Fibroblast of villous mesenchyme (primary cell): ENCODE measurements at places on chromosomes 5 and 9. TPM values are rescaled to one million over a fixed set of nuclear protein-coding genes. Genes with fewer than 3 reads are reported as not detected.

DNA sequence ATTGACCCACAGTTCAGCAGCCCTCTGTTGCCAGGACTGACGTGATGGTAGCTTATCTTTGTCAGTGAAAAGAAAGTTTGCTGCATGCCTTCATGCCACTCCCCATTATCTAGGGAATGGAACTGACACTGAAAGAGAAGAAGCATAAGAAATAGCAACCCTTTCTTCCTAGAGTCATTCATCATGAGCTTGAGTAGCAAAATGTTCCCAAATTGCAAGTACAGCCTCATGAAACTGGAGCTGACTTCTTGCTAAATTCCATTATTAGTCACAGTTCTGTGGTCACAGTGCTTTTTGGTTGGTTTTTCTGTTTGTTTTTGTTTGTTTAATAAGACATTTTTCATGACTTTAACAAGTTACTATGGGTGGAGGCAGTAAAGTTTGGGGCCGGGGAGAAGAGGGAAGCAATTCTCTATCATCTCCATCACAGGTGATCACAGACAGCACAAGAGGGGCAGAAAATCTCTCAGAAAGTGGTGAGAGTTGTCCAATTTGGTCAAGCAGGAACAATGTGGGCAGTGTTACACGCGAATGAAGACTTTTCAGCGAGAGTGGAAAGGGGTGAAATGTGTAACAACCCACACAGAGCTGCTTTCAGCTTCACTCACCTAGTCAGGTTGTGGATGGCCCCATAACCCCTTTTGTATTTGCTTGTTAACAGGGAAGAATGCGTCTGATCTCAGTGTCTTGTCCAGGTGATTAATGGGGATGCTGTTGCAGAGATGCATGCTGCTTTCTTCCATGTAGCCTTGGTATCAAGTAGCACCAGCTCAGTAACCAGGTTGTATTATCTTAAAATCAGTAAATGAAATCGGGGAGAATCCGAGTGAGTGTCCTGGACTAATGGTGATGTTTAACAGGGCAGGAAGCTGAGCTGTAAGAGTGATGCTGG lies 440.4 kb downstream of the DMRT2 start:
- peak; percentile 0 for DNase-seq

DNA sequence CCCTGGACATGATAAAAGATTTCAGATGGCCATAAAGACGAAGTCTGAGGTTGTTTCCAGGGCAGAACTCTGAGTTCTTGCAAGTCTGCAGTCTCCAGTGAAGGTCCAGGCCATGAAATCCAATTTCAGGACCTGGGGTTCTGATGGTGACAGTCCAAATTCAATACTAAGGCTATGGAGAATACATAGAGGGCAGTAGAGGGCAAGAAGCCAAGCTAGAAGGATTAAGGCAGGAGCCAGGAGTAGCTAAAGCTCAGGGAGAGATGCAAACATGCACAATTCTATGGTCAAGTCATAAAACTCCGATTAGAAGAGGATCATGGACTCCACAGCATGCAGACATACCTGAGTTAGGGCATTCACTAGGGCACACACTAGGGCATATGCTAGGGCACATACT lies 11.4 kb downstream of the SLIT3 start:
- no peak for DNase-seq

- no peak for DNase-seq
Measured at GRCh38 chr9:85730916-85731630, 10.7 kb downstream of the AGTPBP1 start.

DNA sequence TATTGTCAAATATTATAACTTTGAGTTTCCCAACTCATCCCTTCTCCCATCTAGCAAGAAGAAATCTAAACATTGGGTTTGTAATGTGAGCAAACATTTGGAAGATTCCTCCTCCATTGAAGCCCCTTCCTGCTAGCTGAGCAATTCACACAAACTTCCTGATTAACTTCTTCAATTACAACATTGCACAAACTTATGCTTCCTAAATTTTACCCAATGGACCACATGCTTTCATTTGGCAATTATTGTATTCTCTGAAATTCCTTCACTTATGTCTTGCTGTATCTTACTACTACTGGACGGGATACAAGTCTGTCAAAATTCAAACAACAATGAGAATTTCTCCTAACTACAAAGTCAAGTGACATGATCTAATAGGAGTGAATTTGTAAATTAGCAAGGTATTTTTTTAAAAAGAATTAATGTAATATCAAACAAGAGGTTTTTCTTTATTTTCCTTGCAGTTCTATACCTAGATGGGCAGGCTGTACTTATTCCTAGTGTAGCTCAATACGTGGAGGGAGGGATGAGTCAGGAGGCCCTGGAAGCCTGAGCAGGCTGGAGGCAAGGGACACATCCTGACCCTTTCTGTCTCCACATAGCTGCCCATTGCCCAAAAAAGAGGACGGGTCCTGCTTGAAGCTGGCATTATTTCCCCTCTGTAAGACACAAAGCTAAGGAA lies 11.8 kb upstream of the IFNW1 start:
- no peak for DNase-seq

DNA sequence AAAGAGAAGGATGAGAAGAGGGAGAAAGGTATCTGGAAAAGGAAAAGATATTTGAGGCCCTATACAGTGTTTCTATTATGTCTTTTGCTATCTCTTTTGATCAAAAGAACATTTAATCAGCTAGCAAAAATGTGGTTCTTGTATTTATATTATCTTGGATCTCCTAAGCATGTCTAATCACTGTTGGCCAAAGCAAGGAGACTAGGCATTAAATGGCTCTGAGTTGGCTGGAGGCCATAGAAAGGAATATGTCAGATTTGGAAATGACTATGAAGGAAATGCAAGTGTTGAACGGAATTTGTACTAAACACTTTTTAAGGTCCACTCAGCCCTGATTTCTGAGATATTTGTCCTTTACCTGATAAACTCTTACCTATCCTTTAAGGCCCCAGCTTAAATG lies 22.4 kb upstream of the THG1L start:
- peak; percentile 29 for DNase-seq

DNA sequence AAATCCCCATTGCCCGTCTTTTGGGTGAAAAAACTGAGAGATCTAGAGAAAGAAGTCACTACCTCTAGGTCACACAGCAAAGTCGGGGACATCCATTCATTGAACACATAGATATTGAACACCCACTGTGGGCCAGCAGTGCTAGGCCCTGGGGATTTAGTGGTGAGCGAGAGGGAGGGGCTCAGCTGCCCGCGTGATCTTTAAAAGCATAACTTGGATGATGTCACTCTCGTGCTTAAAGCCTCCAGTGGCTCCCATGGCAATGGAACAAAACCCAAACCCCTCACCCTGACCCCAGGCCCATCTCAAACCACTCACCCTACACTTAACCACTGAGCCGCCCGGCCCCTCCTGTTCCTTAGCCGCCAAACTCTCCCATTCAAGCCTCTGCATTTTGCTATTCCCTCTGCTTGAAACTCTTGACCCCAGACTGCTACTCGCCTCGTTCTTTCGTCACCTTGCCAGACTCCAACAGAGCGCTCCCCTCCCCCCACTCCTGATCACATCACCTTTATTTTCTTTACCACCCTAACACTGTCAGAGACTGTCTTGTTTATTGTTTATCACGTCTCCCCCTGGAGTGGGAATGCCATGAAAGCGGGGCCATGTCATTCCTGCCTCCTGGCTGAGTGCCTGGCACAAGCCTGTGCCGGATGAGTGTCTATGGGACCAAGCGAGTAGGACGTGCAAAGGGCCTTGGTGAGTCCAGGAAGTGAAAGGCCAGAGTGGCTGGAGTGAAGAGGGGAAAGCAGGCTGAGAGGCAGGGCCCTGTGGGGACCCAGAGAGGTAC lies 710 bp upstream of the PIP5KL1 start:
- DNase-seq = peak; percentile 85

Gene UCK1
- total RNA-seq = 20.6 and 28.5 TPM in 2 replicates
